Activated naive CD4-positive, alpha-beta T cell (primary cell): ENCODE measurements at places on chromosomes 3 and 15.

DNA sequence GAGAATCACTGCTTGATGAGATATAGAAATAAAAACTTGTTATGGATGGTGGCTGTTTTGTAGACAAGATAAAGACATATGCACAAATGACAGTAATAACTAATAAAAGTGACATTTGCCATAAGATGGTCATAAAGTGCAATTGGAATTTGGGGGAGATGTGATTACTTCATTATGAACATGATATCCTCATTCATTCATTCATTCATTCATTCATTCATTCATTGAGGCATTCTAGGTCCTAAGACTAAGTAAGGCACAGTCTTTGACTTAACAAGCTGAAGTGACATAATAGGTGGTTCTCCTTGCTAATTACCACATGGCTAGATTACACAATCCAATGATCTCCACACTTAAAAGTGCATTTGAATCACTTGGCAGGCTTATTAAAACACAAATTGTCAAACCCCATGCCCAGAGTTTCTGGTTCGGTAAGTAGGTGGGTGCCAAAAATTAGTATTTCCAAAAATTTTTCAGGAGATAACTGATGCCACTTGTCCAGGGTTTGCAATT lies 18.9 kb downstream of the RAP2B start:
- DNase-seq: no peak

- no peak for DNase-seq
These were observed 40.9 kb downstream of the CBLB start for GRCh38 chr3:105827959-105828358.

DNA sequence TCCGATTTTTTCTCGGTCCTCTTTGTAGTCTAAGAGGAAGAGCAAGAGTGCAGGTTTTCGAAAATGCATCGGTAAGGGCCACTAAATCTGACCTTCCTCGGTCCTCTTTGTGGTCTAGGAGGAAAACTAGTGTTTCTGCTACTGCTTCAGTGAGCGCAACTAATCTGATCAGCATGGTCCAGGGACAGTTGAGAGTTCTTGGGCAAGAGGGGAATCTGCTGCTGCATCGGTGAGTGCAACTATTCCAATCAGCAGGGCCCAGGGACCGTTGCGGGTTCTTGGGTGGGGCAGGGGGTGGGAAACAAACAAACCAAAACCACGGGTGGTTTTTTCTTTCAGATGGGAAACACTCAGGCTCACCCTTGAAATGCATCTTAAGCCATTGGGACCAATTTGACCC lies 10.5 kb upstream of the OSBPL11 start:
- DNase-seq: no peak

- DNase-seq: no peak
These were observed 61.3 kb upstream of the PIAS1 start for GRCh38 chr15:67992834-67993233.

DNA sequence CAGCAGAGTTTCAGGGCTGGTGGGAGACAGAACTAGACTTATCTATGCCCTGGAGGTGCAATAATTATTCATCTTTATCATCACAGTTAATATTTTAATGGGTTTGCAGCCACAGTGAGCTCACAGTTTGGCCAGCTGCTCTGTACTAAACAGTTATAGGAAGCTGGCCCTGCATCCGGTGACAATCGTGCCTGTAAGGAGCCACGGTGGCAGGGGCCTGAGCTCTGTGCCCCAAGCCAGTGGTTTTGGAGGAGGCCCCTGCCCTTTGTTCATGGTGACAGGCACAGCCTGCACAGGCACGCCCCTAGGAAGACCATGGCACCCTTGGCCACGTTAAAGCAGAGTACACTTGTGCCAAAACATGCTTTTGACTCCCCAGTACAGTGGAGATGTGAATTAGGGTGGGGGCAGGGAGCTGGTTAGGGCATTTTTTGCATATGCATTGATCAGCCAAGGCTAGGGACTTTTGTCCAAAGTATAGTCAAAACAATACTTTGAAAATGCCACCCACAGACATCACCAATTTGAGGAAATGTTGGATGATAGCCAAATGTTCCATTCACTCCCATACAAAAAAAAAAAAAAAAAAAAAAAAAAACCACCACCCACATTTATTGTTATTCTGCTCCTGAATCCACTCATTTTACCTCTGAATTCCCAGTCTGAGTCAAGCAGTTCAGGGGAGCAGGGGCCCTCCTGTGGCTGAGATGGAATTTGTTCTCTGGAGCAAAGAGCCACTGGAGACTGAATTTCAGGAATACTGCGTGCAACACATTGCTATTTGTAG lies 3.4 kb upstream of the RFTN1 start:
- no peak for DNase-seq

- no peak for DNase-seq
These were observed 215.7 kb upstream of the THBS1 start for GRCh38 chr15:39365161-39365560.

DNA sequence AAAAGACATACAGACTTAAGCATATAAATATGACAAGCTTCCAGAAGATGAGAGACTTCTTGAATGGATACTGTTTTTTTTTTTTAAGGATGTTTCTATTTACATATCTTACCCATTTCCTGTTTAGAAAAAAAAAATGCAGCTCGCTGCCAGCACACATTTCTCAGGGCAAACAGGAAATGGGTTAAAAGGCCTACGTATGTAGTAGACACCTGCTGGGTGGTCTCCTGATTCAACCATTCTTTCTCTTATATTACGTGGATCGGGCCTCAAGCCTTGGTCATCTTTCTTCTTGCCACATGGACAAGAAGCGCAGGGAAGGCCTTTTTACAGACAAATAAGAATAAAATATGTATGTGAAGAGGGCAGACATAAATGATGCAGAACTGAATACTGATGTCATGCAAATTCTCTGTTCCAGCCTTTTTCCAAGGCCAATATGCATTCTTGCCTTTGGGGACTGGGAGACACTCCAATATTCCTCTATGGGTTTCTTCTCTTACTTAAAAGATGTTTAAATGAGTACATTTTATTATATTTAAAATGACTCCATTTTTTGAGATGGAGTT lies 35.0 kb upstream of the TJP1 start:
- DNase-seq: no peak

DNA sequence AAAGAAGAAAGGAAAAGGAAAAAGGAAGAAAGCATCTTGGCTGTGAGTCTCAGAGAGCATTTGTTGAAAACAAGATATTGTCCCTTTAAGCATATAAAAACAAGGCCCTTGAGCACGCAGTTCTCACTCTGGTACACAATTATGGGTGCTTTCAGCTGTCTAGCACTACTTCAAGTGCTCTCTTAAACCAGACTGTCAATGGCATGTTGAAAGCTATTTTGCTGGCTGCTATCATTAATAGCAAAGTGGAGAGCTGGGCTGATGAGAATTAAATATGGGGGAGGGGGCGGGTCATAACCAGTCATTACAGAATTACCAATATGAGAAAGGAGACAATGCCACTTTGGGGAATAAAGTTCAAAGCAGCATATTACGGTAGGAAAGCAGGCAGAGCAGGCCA lies 9.3 kb downstream of the TLE3 start:
- DNase-seq: no peak

DNA sequence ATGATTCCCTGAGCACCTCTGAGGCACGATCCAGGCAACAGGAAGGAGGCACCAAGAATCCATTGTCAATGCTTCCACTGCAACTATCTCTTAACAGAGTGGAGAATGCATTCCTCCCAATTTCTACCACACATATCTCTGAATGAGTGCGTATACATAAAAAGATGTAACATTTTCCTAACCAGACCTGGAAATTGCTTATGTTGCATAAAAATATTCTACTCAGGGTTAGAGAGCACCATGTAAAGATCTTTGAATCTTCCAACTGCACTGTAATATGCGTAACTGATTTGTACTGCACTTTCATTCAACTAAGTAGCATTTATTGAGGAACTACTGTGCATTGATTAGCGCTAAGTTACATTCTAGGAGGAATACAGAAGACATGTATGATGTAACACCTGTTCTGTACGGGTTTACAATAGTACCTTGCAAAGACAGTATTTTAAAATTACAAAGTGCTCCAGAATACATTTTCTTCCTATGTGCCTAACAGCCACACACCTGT lies 237.8 kb downstream of the EBLN2 start:
- no peak for DNase-seq

- DNase-seq: no peak
These were observed 90.5 kb upstream of the DGKG start for GRCh38 chr3:186452517-186452916.

DNA sequence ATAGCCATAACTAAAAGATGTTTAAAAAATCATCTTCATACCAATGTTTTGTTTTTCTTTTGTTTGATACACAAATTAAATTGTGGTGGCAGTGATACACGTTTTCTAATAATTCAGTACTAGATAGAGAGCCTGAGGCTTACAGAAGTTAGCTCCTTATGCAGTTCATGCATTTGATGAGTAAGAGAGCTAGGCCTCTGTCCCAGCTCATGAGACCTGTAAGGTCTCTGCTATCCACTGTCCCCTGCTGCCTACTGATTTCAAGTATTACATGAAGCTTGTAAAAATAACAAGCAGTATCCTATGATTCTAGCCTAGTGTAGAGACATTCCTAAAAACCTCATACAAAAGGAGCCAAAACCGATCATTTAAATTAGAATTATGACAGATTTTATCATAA lies 144.5 kb downstream of the MBNL1 start:
- DNase-seq: no peak

DNA sequence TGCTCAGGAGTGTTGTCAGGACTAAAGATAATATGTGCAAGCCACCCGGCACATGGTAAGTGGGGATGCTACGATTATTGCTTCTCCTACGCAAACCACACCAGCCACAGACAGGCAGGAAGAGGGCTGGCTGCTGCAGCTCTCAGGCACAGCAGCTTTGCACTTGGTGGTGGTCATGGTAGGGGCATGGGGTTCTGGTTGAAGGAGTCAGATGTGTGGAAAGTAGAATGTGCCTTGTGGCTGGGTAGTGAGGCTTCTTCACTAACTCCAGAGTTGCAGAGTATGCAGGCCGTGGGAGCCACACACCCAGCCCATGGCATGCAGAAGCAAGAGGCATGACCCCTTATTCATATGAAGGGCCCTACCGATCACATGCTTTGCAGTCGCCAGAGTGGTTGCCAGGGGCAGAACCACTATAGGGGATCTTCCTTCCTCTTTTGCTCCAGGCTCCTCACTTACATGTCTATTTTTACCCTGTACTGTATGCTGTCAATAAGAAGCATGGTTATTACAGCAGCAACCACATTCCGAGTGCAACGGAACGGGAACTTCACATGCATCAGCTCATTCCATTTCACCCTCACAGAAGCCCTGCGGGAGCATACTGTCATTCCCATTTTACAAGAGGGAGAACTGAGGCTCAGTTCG lies 59.2 kb upstream of the HERC1 start:
- DNase-seq: peak; percentile 39

DNA sequence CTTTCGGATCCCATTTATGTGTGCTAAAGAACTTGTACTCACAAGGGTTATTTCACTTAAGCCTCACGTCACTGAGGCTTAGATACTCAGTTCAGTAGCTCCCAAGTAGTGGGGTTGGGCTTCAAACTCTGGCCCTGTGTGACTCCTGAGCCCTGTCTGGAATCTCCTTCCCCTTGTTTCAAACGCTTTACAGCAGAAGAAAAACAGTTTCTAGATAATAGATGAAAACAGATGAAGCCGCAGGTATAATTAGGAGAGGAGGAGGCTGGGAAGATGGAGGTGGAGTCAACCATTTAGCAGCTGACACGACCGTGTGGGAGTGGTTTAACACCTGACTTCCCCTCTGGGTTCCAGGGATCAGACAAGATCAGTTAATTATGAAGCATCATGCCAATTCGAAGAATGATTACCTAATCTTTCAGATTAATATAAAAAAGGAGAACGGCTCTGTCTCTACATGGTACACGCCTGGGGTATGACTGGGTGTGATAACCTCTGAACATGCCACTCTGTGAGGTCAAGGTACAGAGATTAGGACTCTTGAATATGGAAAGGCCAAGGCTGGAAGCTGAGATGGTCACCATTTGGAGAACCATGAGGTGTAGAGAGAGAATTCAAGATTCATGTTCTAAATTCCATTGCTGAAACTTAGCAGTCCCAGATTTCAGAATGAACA lies 31.1 kb downstream of the TPM1 start:
- DNase-seq: no peak

DNA sequence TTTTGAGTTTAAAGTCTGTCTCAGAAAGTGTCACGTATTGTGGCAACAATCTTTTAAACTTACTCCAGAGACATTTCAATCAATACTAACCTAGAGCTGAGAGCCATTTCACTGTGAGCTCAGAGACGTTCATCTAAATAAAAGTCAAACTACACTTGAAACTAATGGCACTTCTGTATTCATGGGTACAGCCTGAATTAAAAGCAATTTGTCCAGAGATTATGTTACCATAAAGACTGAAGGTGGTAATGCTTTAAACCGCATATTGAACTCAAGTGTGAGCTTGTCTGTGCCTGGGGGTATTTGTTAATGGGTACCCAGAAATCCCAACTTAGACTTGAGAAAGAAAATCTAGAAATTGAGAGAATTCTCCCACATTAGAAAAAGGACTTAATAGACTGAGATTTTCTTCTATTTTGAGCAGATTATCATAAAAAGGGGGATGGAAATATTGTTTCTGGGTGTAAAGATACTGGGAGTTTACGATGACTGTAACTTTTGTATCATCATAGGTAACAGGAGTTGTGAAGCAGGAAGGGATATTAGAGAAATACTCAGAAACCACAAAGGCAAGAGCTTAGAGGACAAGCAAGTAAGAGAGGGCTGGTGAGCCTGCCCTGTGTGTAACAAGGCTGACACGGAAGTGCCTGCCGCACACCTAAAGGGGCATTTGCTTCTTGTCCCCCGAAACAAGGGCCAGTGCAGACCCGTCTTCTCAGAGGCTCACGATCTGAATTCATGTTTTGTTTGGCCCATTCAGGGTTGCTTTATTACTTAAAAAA lies 36.9 kb downstream of the LRIG1 start:
- DNase-seq: no peak

DNA sequence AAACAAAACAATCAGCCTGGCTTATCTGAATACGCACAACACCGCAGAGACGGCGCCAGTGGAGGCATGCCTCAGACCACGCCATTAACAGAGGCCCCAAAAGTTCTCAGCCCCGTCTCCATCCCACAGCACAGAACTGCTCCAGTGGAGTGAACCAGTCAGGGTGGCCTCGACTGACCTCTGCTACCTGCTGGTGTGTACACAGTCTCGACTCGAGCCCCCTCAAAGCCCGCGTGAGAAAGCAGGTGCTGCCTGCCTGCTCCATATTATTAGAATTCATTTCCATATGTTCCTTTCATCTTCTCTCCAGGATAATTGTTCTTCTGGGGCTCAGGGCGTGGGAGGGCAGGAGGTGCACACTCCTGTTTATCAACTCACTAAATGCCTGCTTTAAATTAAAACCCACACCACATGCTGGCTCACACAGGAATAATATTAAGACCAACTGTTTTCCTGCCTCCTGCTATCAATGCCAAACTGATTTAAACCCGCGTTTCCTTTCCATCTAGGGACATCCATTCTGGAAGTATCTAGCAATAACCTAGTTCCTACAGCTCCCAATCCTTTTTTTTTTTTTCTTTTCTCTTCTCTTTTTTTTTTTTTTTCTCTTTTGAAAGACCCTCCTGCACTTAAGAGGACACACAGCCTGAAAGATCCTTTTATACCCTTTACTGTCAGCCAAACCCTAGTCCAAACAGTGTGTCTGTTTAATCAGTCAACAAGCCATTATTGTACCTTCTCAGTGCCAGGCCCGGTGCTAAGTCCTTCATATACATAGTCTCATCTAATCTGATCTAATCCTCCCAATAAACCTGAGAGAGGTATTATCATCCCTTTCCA lies 101.2 kb downstream of the TLE3 start:
- DNase-seq: no peak

GRCh38 chr15:63385911-63386531 lies 4.4 kb upstream of the CA12 start:
- DNase-seq: no peak
